Activated T-helper 1 cell treated with anti-CD3 and anti-CD28 coated beads, Interleukin-12 subunit alpha, Interleukin-12 subunit beta, Interleukin-2, Interleukin-4 antibody, amounts not matched to agents 30 ng/mL and 10 ng/mL and 1 ng/mL, durations not matched to agents 14 hours and 24 hours and 36 hours (primary cell): ENCODE measurements at places on chromosomes 7 and 10. TPM values are rescaled to one million over a fixed set of nuclear protein-coding genes. Genes with fewer than 3 reads are reported as not detected.

FBH1 gene
- 66.9 and 70.6 TPM in 2 replicates for total RNA-seq

TUBAL3 gene
- total RNA-seq = not detected in 2 replicates

TMEM26 gene
- not detected in 2 replicates for total RNA-seq

H2BK1 gene
- total RNA-seq = not detected in 2 replicates

PBLD gene
- total RNA-seq = 1.1 and 1.6 TPM in 2 replicates

KEL gene
- total RNA-seq = 0.49 TPM in 1 of 2 replicates, not detected in the other

PODXL gene
- 0.75 and 1.3 TPM in 2 replicates for total RNA-seq

UTF1 gene
- total RNA-seq = 0.17 TPM in 1 of 2 replicates, not detected in the other

MKI67 gene
- 141 and 159 TPM in 2 replicates for total RNA-seq

UNCX gene
- total RNA-seq = not detected in 2 replicates

OIT3 gene
- not detected in 2 replicates for total RNA-seq

MRLN gene
- total RNA-seq = 0.23 and 0.54 TPM in 2 replicates

SAMD9 gene
- 11.5 and 11.8 TPM in 2 replicates for total RNA-seq

NPSR1 gene
- total RNA-seq = not detected in 2 replicates

ANKRD61 gene
- 0.44 and 0.56 TPM in 2 replicates for total RNA-seq

ADCY1 gene
- 2.5 and 2.9 TPM in 2 replicates for total RNA-seq

AHCYL2 gene
- 14.1 and 15.5 TPM in 2 replicates for total RNA-seq

RPEL1 gene
- not detected in 2 replicates for total RNA-seq

UNC5B gene
- total RNA-seq = 0.07 and 0.10 TPM in 2 replicates

ABCC2 gene
- total RNA-seq = 0.83 and 1.3 TPM in 2 replicates

CUZD1 gene
- 3.0 TPM in 2 replicates for total RNA-seq

VWDE gene
- total RNA-seq = 1.6 and 1.7 TPM in 2 replicates

RNLS gene
- 2.0 and 2.5 TPM in 2 replicates for total RNA-seq

SEMA3D gene
- total RNA-seq = 0.60 and 0.64 TPM in 2 replicates

SPDYE17 gene
- total RNA-seq = not detected in 2 replicates

PKD1L1 gene
- total RNA-seq = 0.07 TPM in 1 of 2 replicates, not detected in the other

MAGI2 gene
- 0.10 and 0.17 TPM in 2 replicates for total RNA-seq

INMT gene
- total RNA-seq = 0.23 TPM in 1 of 2 replicates, not detected in the other

SPDYE2B gene
- total RNA-seq = not detected in 2 replicates

OR2A5 gene
- total RNA-seq = not detected in 2 replicates

SLC18A3 gene
- not detected in 2 replicates for total RNA-seq

ACSL5 gene
- 46.7 and 50.7 TPM in 2 replicates for total RNA-seq

ICA1 gene
- total RNA-seq = 1.9 and 2.3 TPM in 2 replicates

CTAGE6 gene
- 0.93 TPM in 1 of 2 replicates, not detected in the other for total RNA-seq

BICC1 gene
- total RNA-seq = 0.03 TPM in 1 of 2 replicates, not detected in the other

AGR3 gene
- not detected in 2 replicates for total RNA-seq

FGFBP3 gene
- 2.5 TPM in 2 replicates for total RNA-seq

GARIN1A gene
- total RNA-seq = 0.73 and 1.0 TPM in 2 replicates

STEAP1B gene
- 0.16 TPM in 1 of 2 replicates, not detected in the other for total RNA-seq

PTN gene
- not detected in 2 replicates for total RNA-seq

FRAT1 gene
- 3.0 and 3.3 TPM in 2 replicates for total RNA-seq

ASIC3 gene
- total RNA-seq = 1.9 and 4.1 TPM in 2 replicates

STOX1 gene
- 0.32 and 1.1 TPM in 2 replicates for total RNA-seq

KCND2 gene
- not detected in 2 replicates for total RNA-seq

MRC1 gene
- total RNA-seq = not detected in 2 replicates

HYCC1 gene
- 36.8 and 45.7 TPM in 2 replicates for total RNA-seq

GHRHR gene
- total RNA-seq = not detected in 2 replicates

CNPY1 gene
- total RNA-seq = not detected in 2 replicates

TLX1 gene
- not detected in 2 replicates for total RNA-seq

PRKG1 gene
- not detected in 2 replicates for total RNA-seq

CH25H gene
- not detected in 2 replicates for total RNA-seq

LIPM gene
- not detected in 2 replicates for total RNA-seq

FAM180A gene
- total RNA-seq = not detected in 2 replicates
